ENCODE measurements at places on chromosomes 5 and 9.

- DNase-seq, result no peak
Observed at GRCh38 chr5:13653709-13654108, 290.8 kb downstream of the DNAH5 start.

- DNase-seq, result no peak
Observed at GRCh38 chr9:7653262-7653661, 146.3 kb downstream of the DMAC1 start.

GRCh38 chr9:116937361-116937760 is 250.3 kb downstream of the TRIM32 start:
- DNase-seq, result no peak

GRCh38 chr5:41071975-41072374 is 833 bp upstream of the MROH2B start:
- no peak for DNase-seq

- DNase-seq, result no peak
Observed at GRCh38 chr5:119264186-119264585, 91.6 kb upstream of the TNFAIP8 start.

- no peak for DNase-seq
Observed at GRCh38 chr5:81718300-81718699, 32.6 kb downstream of the SSBP2 start.

GRCh38 chr9:110327716-110328115 is 9.9 kb downstream of the TXNDC8 start:
- no peak for DNase-seq

- DNase-seq, result no peak
Observed at GRCh38 chr5:128736553-128736952, 198.5 kb upstream of the FBN2 start.

DNA sequence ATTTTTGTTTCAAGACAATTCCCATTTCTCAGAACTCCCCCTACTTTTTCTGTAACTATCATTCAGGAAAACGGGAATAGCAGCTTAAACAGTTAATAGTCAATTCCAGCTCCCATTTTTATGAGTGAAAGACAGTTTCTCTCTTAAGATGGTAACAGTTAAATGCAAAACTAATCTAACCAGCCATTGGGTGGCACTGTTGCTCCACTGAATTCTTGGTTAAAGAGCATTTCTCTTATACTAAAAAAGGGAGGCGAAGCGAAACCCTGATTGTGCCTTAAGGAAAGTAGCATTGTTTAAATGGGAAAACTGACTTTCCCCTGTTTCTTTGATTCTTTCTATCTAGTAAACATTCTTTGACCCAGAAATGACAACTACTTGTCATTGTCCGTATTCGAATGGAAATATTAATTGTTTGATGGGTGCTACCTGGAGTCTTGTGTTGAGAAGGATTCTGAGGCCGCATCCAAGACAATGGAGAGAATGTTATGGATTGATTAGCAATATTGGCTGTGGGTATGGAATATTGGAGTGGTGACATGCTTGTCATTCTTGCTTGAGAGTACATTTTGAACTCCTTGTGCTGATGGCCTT is 507.8 kb downstream of the MAT2B start:
- DNase-seq, result peak; percentile 0

GRCh38 chr5:107553117-107553555 is 117.6 kb downstream of the EFNA5 start:
- peak; percentile 16 for DNase-seq

- DNase-seq, result peak; percentile 10
Observed at GRCh38 chr5:39570403-39571027, 145.7 kb upstream of the DAB2 start.

GRCh38 chr9:107805201-107805600 is 315.6 kb upstream of the KLF4 start:
- no peak for DNase-seq

DNA sequence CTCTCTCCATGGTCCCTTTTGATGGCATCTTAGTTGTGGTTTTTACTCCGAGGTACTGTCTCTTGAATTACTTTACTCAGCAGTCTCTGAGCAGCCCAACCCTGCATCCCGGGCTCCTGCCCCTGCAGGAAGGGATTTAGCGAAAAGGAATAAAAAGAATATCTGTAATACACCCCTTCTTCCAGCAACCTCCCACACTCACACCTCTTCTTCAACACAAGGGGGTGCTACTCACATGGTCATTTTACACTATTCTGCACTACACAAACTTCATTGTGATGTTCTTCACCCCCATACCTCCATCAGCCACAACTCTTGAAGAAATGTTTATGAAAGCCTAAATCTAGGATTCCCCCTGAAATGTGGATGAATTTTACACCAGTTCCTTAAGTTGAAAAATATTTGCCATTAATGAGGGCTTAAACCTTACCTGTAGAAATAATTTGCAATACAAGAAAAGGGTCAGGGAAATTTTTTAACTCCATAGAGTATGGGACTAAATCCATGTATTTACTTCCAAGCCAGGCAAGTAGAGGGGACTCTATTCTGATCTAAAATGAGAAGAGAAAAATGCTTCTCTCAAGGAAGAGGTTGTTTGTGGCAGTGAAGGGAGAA is 26.0 kb downstream of the TPD52L3 start:
- peak; percentile 17 for DNase-seq

Data from DMS153 (cell line).